Cerebellar nuclear complex (tissue), 1 donor: ENCODE measurements at places on chromosomes 11 and 22.

DNA sequence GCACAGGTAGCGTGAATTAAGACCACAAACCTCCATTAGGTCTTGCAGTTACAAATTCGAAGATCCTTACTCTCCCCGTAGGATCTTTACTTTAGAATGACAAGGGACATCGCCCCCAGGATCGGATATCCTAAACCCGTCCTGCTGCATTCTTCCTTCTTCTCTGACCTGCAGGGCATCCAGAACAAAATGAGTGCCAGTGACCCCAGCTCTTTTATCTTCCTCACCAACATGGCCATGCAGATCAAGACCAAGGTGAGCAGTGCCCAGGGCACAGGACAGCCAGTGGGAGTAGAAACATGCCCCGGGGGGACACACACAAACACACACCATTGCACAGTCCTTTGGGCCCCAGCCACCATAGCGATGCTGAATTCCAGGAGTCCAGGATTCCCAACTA, 42.6 kb upstream of the MPEG1 start:
- DNase-seq: no peak

DNA sequence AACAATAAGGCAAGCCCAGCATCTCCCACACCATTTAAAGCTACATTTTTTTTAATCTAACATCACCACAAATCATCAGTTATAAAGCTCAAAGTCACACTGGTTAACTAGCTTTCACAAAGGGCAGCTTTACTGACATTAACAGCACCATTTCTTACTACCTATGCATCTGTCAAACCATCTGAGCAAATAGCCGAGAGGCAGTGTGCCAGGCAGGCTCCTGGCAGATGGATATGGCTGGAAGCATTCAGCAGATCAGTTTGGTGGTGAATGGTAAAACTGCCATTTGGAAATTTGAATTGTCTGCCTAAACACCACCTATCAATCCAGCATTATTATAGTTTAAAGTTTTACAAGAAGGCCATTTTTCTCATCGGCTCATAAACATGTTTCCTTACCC, 131.2 kb downstream of the TTC28 start:
- no peak for DNase-seq

DNA sequence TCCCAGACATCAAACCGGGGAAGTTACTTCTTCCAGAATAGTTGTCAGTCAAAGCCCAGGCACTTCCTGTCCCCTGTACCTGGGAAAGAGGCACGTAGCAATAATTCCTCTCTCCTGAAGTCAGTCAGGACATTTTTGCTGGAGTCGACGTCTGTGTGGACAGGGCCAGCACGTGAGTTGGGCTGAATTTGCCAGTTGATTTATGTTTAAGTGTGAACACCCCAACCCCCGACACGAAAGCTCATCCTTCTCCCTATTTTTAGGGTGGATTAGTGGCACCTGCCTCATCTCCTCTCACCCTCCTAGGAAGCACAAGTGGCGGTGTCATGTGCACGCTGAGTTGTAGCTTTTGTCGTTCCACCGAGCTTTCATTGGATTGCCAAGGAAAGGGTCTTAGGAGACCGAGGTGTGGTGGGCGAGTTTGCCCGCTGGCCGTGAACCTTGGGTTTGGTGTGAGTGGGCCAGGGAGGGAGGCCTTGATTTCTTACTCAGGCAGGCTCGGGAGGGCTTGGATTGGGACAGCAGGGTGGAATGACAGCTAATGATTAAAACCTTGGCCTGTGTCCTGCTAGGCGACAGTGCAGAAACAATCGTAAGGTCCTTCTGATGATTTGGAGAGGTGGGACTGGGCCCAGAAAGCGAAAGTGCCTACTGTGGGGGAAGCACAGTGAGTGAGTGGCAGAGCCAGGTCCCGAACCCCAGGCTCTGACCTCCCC, 87.0 kb upstream of the CRYBB3 start:
- DNase-seq: no peak

DNA sequence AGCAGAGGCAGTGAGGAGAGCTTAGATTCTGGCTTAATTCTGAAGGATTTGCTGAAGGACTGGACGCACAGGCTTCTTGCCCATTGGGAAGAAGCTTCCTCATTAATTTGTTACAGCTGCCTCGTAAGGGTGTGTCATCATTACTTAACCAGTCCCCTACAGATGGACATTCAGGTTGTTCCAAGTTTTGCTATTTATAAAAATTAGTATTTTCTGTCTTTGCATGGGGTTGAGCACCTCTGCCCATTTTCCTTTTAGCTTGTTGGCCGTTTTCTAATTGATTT, 38.1 kb downstream of the CAPN1 start:
- no peak for DNase-seq

DNA sequence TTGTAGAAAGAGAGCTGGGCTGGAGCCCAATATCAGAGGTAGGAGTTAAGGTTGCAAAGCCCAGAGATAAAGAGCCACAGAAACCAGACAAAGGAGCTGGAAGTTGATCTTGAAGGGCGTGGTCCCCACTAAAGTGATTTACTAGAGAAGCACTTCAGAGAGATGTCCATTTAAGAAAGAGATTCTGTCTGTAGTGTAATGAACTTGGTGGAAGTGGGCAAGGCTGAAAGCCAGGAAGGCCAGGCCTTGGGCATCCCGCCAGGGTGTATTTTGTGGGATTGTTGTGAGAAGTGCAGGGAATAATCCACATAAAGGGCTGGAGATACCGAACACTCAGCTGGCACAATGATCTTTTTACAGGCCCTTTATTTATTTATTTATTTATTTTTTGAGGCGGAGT, 1398.8 kb downstream of the TBC1D22A start:
- DNase-seq: no peak

- no peak for DNase-seq
Measured at GRCh38 chr22:40161194-40161593, 16.5 kb upstream of the TNRC6B start.

DNA sequence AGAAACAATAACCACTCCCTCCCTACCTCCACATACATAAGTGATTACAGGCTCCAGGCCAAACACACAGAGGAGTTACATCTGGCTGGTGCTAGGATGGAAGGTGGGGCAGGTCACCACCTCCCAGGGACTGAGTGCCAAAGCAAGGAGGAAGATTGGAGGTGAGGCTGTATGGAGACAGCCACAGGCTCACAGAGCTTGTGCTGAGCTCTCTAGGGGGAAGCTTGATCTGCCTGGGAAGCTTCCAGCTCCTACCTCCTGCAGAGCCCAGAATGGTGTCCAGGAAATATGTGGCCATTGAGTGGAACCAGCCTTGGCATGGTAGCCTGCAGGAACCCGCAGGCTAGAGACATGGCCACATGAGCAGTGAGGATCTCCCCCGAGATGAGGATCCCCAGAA, 3.6 kb upstream of the MED15 start:
- DNase-seq: no peak

DNA sequence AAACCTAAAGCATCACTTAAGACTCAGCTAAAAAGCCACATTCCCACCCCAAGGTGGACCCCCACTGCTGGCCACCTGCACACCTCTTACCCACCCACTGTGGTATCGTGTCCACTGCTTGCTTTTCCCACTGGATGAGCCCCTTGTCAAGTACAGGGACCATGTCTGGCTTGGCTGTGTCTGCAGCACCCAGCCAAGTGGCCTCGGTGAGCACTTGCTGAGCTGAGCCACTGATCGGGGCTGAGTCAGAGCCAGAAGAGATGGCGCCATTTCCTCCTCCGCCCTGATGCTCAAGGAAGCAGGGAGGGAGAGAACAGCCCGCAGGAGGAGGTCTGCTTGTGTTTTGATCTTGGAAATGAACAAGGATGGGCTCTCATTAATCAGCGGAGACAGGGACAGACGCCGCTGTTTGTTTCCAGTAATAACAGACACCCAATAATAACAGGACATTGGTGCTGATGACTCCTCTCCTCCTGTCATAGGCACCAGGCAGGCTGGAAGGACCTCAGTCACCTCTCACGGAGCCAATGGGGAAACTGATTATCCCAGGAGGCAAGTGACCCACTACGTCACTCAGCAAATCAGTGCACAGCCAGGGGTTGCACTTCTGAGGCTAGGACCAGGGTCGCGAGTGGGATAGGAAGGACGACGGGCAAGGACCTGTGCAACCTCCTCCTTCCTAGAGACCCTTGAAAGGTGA, 85.2 kb upstream of the RTL6 start:
- DNase-seq: no peak

DNA sequence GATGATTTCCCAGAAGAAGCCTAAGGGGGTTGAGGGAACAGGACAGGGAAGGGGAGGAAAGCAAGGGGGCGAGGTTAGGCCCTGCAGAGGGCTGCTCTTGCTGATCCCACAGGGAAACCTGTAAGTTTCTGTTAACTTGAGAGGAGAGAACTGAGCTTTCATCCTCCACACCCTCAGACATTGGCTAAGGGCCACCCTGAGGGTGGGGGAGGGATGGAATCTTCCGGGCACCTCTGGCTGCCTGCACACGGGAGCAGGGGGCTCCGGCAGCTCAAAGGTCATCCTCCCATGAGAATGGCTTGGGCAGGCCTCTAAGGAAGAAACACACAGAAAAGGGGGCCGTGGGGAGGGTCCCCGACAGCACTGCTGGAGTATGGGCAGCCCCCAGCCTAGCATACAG, 108.1 kb downstream of the TSPAN18 start:
- DNase-seq: no peak

DNA sequence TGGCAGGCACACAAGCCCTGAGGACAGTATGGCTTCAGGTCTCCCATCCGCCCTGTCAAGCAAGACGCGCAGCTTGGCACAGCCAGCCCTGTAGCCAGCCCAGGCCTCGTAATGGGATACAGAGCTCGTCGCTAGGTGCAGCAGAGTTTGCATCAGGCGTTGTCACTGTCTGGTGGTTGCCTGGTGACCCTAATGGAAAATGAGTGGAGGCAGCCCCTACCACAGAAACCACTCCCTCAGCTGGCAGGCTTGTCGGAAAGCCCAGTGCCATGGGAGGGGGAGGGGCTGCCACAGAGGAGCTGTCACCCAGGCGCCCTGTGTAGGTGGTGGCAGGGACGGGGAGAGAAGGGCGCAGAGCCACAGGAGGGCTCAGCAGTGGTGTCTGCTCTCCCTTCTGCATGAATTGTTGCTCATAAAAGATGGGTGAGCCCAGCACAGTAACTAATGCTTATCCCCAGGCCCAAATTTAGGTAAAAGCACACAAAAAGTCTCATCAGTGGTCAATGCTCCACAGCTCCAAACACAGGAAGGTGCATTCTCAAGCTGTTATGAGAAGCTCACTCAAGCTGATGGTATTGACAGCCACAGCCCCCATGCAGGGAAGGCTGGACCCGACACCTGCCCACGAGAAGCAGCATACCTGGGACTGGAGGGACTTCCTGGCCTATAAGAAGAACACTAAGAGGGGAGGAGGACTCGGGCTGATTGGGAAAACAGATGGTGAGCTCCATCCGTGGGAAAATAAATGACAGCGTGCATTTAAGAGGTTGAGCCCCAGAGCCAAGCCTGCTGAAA, 164.6 kb downstream of the ETS1 start:
- no peak for DNase-seq

DNA sequence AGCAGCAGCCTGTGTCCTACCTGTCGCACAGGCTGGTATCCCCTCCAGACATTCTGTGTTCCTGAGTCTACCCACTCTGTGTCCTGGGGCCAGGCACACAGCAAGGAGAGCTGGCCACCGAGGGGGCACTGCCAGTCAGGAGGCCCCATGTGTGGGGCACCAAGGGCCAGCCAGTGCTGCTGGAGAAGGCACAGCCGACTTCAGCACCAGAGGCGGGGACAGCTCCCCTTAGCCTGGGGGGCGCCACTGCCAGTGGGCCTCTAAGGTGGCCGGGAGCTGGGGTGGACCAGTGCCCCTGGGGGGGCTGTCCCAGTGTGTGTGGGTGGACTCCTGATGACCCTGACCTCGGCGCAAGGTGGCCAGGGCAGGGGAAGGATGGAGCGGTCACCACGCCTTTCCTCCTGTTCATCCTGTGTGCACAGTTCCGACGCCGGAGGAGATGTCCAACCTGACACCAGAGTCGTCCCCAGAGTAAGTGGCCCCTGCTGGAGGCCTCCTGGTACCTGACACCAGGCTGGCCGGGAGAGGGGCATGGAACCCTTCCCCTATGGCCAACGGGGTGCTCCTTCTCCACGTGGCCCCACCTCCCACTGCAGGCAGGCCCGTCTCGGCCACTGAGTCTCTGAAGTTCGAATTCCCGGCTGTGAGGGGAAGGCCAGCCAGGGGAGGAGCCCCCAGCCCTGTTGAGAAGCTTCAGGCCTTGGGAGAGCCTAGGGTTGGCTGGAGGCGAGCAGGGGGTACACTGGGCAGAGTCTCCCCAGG, 35.4 kb downstream of the MOB2 start:
- DNase-seq: no peak
